ENCODE measurements at places on chromosomes 5 and 9. TPM values are rescaled to one million over a fixed set of nuclear protein-coding genes. Genes with fewer than 3 reads are reported as not detected.

DNA sequence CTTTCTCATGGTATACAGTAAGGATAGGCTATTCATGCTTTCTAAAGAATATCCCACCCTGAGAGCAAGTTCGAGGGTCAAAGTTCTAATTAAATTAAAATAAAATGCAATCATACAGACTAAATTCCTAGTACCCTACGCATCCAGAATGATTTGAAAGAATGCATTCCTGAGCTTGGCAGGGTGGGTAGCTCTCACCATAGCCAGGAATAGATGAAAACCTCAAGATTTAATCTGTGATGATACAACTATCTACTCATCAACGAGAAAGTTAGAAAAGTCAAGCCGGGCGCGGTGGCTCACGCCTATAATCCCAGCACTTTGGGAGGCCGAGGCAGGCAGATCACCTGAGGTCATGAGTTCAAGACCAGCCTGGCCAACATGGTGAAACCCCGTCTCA lies 32.3 kb downstream of the SERINC5 start:
- peaks cover 4% of the 10 kb centered on the region for H3K4me1 ChIP-seq
- H3K4me3 ChIP-seq: no peak overlapping the region
- DNase-seq: no peak
- no peaks in the 10 kb centered on the region for H3K27me3 ChIP-seq

GRCh38 chr5:40853632-40854192 lies 12.5 kb downstream of the CARD6 start:
- peaks cover 10% of the 10 kb centered on the region for H3K4me1 ChIP-seq
- no peaks in the 10 kb centered on the region for H3K27me3 ChIP-seq
- DNase-seq: no peak
- H3K36me3 ChIP-seq: peaks cover 5% of the 10 kb centered on the region

DNA sequence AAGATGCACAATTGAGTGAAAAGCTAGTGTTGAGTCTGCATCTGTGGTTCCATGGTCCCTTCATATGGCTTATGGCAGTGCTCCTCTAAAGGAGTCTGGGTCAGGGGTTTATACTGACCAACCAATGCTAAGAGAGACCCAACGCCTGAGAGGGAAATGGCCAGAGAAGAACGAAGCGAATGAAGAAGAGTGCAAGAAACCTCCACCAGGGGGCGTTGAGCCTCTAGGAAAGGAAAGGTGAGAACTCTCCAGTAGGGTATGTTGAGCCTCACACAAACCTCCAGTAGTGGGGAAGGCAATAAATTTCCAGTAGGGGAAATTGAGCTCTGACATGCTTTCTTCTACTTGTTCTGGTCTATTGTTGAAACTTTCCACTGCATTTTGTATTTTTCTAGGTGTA lies 470.6 kb downstream of the PRDM9 start:
- no peaks in the 10 kb centered on the region for H3K36me3 ChIP-seq
- H3K27ac ChIP-seq: no peak overlapping the region
- H3K4me1 ChIP-seq: no peaks in the 10 kb centered on the region
- no peaks in the 10 kb centered on the region for H3K27me3 ChIP-seq
- no peak overlapping the region for H3K4me3 ChIP-seq

GRCh38 chr9:111065414-111065813 lies 27.1 kb upstream of the LPAR1 start:
- no peaks in the 10 kb centered on the region for H3K36me3 ChIP-seq
- peaks cover 11% of the 10 kb centered on the region for H3K27me3 ChIP-seq
- no peak for DNase-seq

ITK gene
- 0.45 TPM for polyA plus RNA-seq

Data from naive B cell (primary cell).